CD4-positive, alpha-beta T cell treated with Interleukin-21 for 1 hour (primary cell): ENCODE measurements at places on chromosomes 6 and 20.

DNA sequence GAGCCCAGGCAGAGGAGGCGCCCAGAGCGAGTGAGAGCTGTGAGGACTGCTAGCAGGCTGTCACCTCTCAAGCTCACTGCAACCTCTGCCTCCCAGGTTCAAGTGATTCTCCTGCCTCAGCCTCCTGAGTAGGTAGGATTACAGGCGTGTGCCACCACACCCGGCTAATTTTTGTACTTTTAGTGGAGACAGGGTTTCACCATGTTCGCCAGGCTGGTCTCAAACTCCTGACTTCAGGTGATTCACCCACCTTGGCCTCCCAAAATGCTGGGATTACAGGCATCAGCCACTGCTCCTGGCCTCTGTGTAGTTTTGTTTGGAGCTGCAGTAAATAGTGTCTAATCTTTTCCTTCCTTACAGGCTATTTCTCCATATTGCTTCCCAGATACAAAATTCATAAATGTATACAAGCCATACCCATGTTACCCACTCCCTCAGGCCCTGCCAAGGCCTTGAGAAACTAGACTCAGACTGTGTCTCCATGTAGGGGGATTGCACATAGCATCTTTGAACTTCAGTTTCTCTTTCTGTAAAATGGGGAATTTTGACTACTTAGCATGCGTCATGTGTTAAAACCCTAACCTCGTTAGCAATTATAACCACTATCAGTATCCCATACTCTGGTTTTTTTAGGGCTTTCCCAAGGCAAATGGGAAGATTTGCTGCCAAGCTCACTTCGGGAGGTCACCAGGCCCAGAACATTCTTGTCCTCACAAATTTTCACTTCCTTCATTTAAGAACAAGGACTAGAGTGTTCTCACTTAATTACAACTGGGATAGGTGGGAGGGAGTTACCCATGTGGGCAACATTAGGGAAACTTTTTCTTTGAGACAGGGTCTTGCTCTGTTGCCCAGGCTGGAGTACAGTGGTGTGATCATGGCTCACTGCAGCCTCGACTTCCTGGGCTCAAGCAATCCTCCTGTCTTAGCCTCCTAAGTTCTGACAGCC lies 67.3 kb upstream of the DDR1 start:
- DNase-seq, result no peak

GRCh38 chr6:136303516-136303915 lies 13.9 kb upstream of the BCLAF1 start:
- no peak for DNase-seq

GRCh38 chr6:170434117-170434820 lies 118.8 kb downstream of the PSMB1 start:
- DNase-seq, result no peak

GRCh38 chr6:79943133-79943532 lies 4.2 kb downstream of the ELOVL4 start:
- DNase-seq, result no peak

GRCh38 chr6:89975991-89976693 lies 81.9 kb downstream of the GJA10 start:
- DNase-seq, result no peak

GRCh38 chr6:122063761-122064160 lies 335.7 kb upstream of the HSF2 start:
- DNase-seq, result no peak

GRCh38 chr6:107064579-107065065 lies 36.6 kb downstream of the MTRES1 start:
- DNase-seq, result peak; percentile 4

- peak; percentile 43 for DNase-seq
Observed at GRCh38 chr6:137165375-137166246, 7.8 kb downstream of the IL22RA2 start.

- DNase-seq, result no peak
Observed at GRCh38 chr6:148550569-148550968, 196.3 kb upstream of the UST start.

GRCh38 chr20:34529742-34530141 lies 13.5 kb downstream of the DYNLRB1 start:
- no peak for DNase-seq

GRCh38 chr6:133956416-133957049 lies 3.5 kb downstream of the TBPL1 start:
- no peak for DNase-seq

DNA sequence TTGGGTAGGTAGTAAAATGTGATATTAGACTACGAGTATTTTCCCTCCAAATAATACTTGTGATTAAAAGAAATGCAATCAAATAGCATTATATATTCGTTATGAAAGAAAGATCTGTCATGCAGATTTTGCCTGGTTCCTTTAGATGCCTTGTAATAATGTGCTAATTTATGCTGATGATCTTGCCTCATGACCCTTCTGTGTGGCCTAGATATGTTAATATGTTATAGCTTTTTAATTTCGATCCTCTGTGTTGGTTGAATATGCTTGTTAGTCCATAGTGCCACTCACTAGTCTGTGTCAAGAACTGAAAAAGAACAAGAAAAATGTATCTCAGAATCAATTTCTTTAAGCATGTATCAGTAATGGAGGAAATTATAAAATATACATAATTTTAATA lies 31.9 kb downstream of the CDKAL1 start:
- no peak for DNase-seq

DNA sequence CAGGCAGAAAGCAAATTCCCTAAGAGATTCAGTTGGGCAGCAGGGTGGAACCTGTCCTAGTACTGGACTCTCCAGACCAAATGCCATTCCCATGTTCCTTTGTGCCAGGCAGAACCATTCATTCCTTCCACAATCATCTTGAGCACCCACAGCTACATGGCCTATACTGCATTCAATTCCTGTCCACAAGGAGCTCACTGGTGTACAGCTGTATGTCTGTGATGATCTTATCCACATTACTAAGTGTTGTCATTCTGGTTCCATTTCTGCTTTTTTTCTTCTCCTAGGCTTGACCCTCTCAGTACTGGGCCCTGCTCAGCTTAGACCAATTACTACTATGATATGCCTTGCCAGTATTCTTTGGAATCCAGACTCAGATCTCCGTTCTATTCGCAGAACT lies 27.5 kb downstream of the MAN1A1 start:
- DNase-seq, result no peak

GRCh38 chr20:38308047-38308438 lies 4.1 kb downstream of the BPI start:
- no peak for DNase-seq

DNA sequence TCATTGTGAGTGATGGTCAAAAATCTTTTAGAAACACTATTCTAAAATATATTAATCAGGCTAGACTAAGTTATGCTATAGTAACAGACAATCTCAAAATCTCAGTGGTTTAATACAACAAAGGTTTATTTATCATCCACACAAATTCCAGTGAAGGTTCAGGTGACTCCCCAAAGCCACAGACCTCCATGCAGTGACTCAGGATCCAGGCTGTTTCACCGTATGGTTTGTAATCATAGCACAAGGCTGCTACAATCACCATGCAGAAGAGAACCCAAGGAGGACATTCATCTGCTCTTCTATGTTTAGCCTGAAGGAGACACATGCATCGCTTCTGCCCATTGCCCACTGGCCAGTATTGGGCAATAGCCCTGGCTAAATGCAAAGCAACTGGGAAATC lies 46.2 kb downstream of the BFSP1 start:
- no peak for DNase-seq

DNA sequence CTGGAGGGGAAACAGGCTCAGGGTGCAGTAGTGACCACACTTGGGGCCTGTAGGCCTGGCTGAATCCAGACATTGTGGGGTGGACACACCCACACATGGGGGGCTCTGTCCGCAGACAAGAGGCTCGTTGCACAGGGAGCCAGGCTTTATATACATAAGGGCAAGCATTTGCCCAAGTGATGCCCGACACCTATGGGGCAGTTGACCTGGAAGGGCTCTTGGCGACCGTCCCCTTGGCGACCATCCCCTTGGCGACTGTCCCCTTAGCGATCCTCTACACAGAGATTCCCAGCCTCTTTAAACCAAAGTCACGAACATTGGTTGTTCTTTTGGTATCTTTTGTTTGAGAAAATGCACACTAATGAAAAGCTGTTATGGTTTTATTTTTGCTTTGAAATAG lies 2.7 kb downstream of the TOX2 start:
- no peak for DNase-seq

DNA sequence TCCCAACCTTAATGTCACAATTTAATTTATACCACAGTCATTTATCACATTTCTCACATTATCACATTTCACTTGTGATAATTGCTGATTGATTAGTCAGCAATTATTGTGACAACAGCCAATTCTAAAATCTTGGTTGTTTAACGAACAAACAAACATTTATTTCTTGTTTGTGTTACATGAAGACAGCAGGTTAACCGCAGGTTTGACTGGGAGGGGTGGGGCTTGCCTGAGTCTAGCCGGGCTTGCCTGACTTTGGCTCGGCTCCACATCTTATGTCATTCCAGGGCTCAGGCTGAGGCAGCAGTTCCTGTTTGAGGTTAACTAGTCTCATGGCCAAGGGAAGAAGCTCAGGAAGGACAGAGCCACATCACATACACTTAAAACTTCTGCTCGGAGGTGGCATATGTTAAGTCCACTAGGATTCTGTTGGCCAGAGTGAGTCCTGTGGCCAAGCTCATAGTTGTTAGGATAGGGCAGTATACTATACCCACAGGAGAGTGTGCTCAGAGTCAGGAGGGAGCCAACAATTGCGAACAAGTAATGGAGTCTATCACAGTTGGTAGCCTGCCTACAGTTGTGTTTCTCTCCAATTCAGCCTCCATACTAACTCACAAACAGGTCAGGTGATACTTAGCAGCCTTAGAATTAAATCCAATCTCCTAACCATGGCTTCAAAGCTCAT lies 90.0 kb upstream of the IFNGR1 start:
- DNase-seq, result peak; percentile 26

DNA sequence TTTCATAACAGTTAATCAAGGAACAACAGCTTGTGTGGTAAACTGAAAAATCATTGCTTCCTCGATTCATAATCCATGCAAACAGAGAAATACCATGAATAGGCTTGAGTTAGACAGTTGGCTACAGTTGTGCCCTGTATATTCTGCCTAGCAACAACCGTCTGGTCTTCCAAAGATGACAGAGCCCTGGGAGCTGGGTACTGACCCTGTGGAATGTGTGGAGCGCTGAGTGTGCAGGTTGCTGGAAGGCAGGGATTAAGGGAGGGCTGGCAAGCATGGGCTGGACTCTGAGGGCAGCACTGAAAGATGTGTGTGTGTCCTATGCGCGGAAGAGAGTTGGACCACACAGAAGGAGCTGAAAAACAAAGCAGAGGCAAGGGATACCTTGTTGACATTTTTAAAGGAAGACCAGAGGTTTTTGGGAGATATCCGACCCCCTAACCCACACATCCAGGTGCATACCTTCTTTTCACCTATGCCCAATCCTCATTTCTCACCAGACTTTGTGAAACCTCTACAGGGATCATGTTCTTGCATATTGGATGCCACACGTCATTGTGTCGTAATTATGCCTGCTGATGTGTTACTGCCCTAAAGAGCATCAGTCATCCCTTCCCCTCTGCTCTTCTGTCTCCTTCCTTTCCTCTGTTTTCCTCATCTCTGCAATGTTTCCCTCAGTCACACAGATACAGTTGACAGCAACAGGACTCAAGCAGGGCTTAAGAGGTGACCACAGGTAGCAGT lies 58.2 kb upstream of the VGLL2 start:
- no peak for DNase-seq

GRCh38 chr6:105458551-105458950 lies 55.7 kb upstream of the PREP start:
- no peak for DNase-seq

GRCh38 chr6:41545703-41546474 lies at the start of gene FOXP4:
TSS of gene FOXP4 (plus strand) at chr6:41546381. CDS start at chr6:41565761, 19,380 bp downstream.
- peak; percentile 87 for DNase-seq

- DNase-seq, result no peak
Observed at GRCh38 chr20:9160757-9161156, 91.9 kb downstream of the PLCB4 start.

- no peak for DNase-seq
Observed at GRCh38 chr6:89154131-89154530, 8.3 kb downstream of the PM20D2 start.

GRCh38 chr20:4925842-4926530 lies 75.3 kb downstream of the SLC23A2 start:
- no peak for DNase-seq

DNA sequence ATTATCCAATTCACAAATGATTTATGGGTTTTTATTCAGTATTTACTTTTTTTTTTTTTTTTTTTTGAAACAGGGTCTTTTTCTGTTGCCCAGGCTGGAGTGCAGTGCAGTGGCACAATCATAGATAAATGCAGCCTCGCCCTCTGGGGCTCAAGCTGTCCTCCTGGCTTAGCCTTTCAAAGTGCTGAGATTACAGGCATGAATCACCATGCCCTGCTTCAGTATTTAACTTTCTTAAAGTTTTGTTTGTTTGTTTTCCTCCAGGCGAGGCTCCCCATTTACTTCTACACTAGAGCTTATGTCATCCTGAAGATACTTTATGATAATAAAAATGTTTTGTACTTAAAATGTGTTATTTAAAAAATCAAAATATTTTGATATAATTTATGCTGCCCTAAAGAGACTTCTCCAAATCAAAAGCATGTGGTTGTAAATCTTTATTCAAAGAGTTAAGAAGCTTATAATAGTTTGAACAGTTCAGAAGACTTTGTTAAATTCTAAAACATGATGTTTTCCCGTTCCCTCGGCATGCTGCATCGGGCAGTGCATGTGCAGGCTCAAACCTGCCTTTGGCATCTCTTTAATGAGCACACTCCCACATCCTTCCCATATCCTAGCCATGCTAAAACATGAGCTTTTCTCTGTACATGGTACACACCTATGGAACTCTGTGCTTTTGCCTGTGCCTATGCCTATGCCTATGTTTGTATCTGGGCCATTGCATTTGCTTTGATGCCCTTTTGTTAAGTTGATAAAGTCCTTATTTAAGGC lies 11.0 kb downstream of the SMPDL3A start:
- DNase-seq, result no peak

DNA sequence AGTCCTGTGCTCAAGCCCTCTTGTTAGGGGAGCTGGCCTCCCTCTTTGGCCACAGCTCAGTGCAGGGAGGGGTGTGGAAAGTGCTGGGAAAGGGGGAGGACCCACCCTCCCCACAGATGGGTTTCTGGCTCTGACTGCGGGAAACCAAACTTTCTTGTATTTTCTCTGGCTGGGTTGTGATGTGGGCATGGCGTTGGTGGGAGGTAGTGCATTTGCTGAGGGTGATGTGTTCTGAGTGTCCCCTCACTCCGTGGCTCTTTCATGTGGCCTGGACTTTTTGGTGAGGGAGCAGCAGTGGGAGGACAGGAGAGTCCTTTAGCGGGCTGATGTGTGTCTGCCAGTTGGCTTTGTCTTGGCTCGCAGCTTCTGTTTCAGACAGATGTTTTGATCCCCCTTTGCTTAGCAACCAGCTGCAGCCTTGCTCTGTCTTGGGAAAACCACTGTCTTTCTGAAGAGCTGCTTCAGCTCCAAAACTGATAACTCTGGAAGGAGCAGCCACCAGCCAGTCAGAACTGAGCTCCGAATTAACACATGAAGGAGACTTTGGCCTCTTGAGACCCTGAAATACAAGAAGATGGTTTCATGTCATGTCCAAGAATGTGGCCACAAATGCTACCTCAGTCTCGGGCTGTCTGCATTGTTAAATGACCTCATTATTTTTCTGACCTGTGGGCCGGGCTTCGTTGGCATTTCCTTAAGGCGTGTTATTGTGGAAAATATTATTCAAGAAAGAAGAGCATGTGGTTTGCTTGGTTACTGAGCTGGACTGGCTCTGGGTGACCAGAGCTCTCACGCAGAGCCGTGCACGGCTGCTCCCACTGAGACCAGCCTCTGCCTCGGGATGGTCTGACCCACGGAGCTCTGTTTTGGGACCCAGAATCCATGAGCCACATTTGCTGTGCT lies 21.5 kb downstream of the SYNJ2 start:
- no peak for DNase-seq

- no peak for DNase-seq
Observed at GRCh38 chr20:11140359-11140758, 466.6 kb upstream of the JAG1 start.
